ENCODE measurements at places on chromosomes 11 and 22. TPM values are rescaled to one million over a fixed set of nuclear protein-coding genes. Genes with fewer than 3 reads are reported as not detected.

The BIRC3 gene
- polyA plus RNA-seq = 92.6 TPM

The SLCO2B1 gene
- polyA plus RNA-seq = 47.0 TPM

The CRACR2B gene
- polyA plus RNA-seq = 149 TPM

The MAPK8IP2 gene
- 0.23 TPM for polyA plus RNA-seq

The DEUP1 gene
- not detected for polyA plus RNA-seq

The MUC5B gene
- 1.4 TPM for polyA plus RNA-seq
